ENCODE measurements at places on chromosomes 6 and 20.
A peak's percentile ranks its signal among the peaks of the same experiment; 100 is the strongest.

DNA sequence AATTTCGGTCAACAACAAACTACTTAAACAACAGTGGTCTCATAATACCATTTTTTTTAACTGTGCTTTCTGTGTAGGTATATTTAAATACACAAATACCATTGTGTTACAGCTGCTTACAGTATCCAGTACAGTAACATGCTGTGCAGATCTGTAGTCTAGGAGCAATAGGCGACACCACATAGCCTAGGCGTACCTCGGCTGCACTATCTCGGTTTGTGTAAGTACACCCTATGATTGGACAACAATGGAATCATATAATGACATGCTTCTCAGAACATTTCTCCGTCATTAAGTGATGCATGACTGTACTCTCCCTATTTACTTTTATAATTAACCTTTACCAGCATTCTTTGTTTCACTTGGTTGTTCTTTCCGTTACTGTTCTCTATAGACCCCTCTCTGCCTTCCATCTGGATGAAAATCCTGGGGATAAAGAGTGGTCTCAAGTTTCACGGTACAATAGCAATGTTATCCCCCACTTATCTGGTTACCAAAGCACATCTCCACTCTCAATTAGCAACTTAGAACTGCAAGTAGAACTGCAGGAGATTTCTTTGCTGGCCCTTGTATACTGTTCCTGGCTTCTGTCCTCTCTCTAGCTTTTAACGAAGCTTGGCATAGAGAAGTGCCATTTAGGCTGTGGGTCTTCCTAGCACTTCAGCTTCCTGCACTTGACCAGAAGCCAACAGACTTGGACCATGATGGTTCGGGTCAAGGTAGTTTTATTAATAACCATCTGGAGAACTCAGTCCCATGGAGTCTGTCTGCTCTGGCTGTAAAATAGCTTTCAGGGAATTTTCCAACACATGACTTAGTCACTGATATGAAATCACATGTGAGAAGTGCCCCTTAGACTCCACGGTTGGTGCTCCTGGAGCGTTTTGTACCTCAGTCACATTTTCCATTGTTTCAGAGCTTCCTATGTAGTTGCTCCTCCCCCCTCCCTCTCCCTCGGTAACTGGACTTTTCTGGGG is 80.4 kb upstream of the POPDC3 start:
- DNase-seq = peak; percentile 46

GRCh38 chr6:46419576-46420002 is 71.7 kb downstream of the RCAN2 start:
- DNase-seq = peak; percentile 63

- DNase-seq = no peak
Observed at GRCh38 chr6:161637658-161638057, 363.8 kb upstream of the AGPAT4 start.

GRCh38 chr6:52829046-52829817 is 11.4 kb downstream of the GSTA5 start:
- DNase-seq = no peak

DNA sequence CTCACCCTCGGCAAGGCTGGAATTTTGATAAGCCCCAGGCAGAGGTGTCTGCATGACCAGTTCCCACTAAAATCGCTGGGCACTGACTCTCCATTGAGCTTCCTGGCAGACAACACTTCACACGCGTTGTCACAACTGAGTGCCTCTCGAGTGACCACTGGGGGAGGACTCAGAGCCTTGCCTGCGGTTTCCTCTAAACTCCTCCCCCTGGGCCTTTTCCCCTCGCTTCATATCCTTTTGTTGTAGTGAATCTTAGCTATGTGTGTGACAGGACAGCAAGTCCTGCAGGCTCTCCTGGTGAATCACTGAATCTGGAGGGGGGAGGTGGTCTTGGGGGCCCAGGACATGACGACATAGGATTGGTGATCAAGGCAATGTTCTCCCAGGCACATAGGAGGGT is 670.8 kb downstream of the PRKN start:
- DNase-seq = peak; percentile 0

- no peak for DNase-seq
Observed at GRCh38 chr20:3158968-3159431, 665 bp downstream of the FASTKD5 start.

DNA sequence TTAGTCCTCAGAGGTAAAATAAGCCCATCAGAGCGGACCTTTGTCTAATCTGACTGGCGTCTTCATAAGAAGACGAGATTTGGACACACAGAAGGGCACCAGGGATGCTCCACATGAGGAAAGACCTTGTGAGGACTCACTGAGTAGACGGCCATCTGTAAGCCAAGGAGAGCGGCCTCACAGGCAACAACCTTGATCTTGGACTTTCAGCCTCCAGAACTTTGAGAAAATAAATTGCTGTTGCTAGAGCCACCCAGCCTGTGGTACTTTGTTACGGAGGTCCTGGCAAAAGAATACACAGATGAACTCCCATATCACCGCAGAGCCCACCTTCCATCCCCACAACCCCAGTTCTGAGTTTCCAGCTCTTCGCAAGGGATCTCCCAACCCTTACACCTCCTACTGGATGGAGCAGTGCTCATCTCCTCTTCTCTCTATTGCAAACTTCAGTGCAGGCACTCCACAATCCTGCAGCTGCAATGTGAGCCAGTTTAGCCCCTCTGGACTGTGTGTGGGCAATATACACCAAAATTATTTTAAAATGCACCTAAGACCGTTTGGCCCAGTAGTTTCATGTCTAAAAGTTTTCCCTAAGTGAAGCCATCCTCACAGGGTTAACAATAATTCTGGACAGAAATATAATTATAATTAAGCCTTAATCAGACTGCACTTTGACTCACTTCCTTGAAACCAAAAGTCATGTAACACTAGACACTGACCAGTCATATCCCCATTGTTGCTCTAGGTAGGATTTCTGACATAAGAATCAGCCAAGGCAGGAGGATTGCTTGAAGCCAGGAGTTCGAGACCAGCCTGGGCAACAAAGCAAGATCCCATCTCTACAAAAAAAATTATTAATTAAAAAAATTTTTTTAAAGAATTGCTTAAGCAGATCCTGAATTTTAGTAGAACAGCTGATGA is 8.8 kb upstream of the TRIM31 start:
- DNase-seq = no peak

- no peak for DNase-seq
Observed at GRCh38 chr6:15293674-15294073, 47.8 kb downstream of the JARID2 start.

DNA sequence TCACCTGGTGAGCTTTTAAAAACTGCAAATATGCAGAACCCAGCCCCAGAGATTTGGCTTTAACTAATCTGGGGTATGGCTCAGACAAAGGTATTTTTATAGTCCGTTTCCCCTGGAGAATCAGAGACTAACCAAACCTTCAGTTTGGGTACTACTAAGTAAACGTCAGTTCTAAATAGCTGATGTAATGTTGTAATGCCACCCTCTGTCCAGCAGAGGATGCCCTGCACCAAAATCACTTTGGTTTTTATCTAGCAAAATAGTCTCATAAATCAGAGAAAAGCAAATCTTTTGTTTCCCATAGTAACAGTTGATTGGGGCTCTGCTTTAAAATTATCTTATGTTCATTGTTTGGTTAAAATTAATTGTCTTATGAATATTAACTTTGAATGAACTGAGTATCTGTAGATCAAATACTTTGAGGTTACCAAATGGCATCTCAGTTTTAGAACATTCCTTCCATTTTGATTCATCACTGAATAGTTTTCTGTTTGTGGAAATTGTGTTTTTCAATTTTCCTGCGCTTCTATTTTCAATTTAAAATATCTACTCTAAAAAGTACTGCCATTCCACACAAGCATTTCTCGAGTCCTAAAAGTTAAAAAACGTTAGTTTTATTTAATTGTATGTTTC is 278.3 kb upstream of the PLCB4 start:
- no peak for DNase-seq

GRCh38 chr20:22623211-22623610 is 38.8 kb upstream of the FOXA2 start:
- DNase-seq = no peak

GRCh38 chr6:85063611-85064010 is 299.2 kb upstream of the TBX18 start:
- no peak for DNase-seq

DNA sequence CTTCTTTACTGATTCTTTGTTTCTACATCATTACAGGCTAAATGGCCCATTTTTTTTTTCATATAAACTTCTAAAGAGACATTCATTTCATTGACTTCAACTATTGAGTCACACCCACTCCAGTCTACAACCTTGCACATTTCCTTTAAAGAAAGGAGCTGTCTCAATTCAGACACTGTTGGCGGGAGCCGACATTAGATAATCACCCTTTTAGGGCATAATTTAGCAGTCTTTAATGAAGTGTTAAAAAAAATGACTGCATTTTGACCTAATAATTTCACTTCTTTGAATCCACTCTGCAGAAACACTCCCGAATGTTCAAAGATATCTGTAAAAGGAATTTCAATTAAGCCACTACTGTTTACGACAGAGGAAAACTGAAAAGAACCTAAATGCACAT is 1.5 kb downstream of the EPM2A start:
- DNase-seq = peak; percentile 17

DNA sequence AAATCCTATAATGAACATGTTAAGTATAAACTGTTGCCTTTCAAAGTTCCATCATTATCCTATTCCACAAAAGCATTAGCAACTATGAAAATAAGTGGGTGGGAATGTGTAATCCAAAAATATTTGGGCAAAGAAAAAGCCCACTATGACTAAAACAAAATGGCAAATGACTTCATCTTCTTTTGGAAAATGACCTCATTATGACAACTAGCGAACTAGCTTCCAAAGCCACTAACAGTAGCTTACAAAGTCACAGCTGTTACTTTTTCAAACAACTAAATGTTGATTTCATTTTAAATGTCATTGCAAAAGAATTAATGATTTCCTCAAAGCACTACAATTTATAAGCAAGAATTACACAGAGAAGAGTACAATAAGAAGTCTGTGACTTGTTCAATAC is 49.8 kb upstream of the RUNX2 start:
- DNase-seq = no peak

DNA sequence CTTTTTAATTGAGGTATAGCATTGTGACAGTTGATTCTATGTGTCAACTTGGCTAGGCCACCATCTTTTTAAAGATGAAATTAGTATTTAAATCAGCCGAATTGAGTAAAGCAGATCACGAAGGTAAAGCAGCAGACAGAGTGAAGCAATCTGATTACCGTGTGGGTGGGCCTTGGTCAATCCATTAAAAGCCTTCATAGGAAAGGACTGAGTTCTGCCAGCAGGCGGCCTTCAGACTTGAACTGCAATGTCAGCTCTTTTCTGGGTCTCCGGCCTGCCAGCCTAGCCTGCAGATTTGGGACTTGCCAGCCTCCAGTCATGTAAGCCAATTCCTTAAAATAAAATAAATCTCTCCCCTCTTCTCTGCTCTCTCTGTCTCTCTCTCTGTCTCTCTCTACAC is 22.4 kb upstream of the TGM2 start:
- no peak for DNase-seq

GRCh38 chr20:52864916-52865605 is 107.1 kb upstream of the TSHZ2 start:
- DNase-seq = peak; percentile 36

GRCh38 chr20:8914421-8914820 is 154.5 kb upstream of the PLCB4 start:
- DNase-seq = no peak

GRCh38 chr20:51447097-51447764 is 95.3 kb downstream of the NFATC2 start:
- no peak for DNase-seq

- no peak for DNase-seq
Observed at GRCh38 chr6:37359039-37359438, 5.3 kb downstream of the RNF8 start.

GRCh38 chr20:58774214-58774613 is 76.5 kb downstream of the GNAS-AS1 start:
- DNase-seq = no peak

- peak; percentile 8 for DNase-seq
Observed at GRCh38 chr6:53103993-53104675, 38.9 kb downstream of the FBXO9 start.

- DNase-seq = no peak
Observed at GRCh38 chr20:22217712-22218352, 366.5 kb downstream of the FOXA2 start.

GRCh38 chr6:39166189-39166911 is 51.4 kb upstream of the SAYSD1 start:
- DNase-seq = peak; percentile 76

DNA sequence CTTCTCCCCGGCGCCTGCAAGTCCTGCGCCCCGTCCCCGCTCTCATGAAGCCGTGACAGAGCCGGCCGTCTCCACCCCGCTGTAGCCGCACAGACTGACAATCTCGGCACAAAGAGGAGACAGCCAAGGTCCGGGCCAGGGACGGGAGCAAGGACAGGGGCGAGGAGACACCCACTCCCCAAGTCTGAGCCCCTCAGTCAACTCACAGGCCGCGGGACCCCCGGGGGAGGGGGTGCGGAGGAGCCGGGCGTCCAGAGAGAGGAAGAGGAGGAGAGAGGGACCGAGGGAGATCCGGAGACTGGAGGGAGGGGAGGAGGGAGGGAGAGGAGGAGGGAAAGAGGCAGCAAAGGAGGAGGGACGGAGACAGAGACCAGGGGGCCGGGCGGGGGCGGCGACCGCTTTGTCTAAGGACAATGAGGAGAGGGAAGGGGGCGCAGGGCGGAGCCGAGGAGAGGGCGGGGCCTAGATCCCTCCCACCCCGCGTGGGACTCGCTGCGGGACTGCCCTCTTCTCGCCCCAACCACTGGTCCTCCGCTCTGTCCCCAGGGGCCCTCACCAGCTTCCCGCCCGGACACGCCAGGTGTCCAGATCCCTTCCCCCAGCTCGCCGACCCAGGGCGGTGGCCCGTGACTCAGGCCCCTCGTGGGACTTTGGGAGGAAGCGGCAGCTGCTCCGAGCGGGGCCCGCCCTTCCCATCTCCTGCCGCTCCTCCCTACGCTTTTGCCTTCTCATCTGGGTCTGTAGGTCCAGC is 638 bp upstream of the PPP1R18 start:
- peak; percentile 51 for DNase-seq

DNA sequence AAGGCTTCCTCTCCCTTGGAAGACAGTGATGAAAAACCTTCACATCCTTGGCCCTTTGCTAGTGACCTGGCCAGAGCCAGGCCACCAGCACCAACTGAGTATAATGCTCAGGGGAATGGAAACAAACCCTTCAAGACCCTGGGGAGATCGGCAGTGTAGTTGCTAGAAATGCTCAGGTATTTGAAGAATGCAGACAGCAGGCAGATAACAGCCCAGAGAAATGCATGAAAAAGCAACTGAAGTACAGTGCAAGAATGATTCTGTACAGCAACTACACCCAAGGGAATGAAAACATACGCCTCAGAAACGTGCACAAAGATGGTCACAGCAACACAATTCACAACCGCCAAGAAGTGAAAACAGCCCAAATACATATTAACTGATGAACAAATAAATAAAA is 41.1 kb downstream of the PPP1R3G start:
- no peak for DNase-seq

DNA sequence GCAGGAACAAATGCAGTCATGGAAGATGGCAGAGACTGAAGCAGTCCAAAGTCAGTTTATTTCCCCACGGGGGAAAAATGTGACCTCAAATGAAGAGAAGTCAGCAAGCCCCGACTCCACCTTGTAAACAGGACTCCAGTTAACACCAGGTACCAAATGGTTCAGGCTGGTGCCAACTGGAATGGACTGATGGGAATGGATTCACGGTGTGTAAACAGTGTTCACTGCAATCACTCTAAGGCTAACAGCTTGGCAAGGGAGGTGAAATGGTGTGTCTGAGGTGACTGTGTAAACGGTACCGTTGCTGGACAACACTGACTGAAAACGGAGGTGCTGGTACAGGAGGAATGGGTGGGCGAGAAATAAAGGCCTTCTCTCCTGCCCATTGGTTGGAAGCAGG is 12.0 kb downstream of the PLAGL2 start:
- no peak for DNase-seq

- no peak for DNase-seq
Observed at GRCh38 chr6:109894181-109894580, 83.9 kb upstream of the GPR6 start.

GRCh38 chr6:641225-641985 is 15.5 kb downstream of the HUS1B start:
- no peak for DNase-seq
